Spleen (tissue), 13 donors: ENCODE measurements at places on chromosomes 1 and 21. TPM values are rescaled to one million over a fixed set of nuclear protein-coding genes. Genes with fewer than 3 reads are reported as not detected.

- H3K27ac ChIP-seq: no peak overlapping the region
- H3K4me3 ChIP-seq: no peak overlapping the region
- H3K4me1 ChIP-seq: peaks cover 9% of the 10 kb centered on the region
- DNase-seq: no peak
- H3K27me3 ChIP-seq: no peaks in the 10 kb centered on the region
Observed at GRCh38 chr1:202565890-202566602, 144.2 kb downstream of the SYT2 start.

DNA sequence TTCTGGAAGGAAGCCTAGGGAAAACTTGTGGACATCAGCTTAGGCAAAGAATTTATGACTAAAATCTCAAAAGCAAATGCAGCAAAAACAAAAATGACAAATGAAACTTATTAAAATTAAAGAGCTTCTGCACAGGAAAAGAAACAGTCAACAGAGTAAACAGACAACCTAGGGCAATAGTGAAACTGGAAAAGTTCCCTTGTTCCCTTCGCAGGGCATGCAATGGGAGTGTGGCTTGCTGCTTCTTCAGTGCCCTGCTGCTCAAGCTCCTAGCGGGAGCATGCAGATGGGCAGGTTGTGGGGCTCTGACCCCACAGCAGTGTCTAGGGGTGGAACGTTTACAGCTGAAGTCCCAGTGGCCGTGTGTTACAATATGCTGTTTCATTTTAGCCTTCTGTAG lies 1797.4 kb downstream of the NCAM2 start:
- no peak overlapping the region for H3K4me3 ChIP-seq
- DNase-seq: no peak
- H3K36me3 ChIP-seq: no peaks in the 10 kb centered on the region
- H3K4me1 ChIP-seq: no peaks in the 10 kb centered on the region
- no peaks in the 10 kb centered on the region for H3K27me3 ChIP-seq

GRCh38 chr1:90175490-90176167 lies 180.7 kb downstream of the ZNF326 start:
- no peaks in the 10 kb centered on the region for H3K36me3 ChIP-seq
- H3K27me3 ChIP-seq: no peaks in the 10 kb centered on the region
- no peaks in the 10 kb centered on the region for H3K4me1 ChIP-seq
- no peak overlapping the region for H3K4me3 ChIP-seq
- DNase-seq: no peak

GRCh38 chr1:32094746-32095521 lies 12.9 kb upstream of the KPNA6 start:
- H3K4me1 ChIP-seq: no peaks in the 10 kb centered on the region
- peak; percentile 25 for DNase-seq
- no peak overlapping the region for H3K27ac ChIP-seq
- H3K27me3 ChIP-seq: no peaks in the 10 kb centered on the region

DNA sequence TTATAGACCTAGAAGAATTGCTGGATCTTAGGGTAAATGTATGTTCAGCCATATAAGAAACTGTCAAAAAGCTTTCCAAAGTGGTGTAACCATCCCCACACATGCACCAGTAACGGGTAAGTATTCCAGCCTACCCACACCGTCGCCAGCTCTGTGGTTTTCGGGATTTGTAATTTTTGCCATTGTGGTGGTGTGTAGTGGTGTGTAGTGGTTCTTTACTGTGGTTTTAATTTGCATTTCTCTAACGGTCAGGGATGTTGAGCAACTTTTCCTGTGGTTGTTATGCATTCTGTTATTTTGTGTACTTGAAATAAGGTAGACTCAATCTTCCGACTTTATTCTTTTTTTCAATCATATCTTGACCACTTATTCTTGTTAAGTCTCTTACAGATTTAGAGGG lies 342.4 kb upstream of the AJAP1 start:
- no peak overlapping the region for H3K4me3 ChIP-seq
- H3K36me3 ChIP-seq: no peaks in the 10 kb centered on the region
- no peaks in the 10 kb centered on the region for H3K4me1 ChIP-seq
- H3K27me3 ChIP-seq: no peaks in the 10 kb centered on the region
- no peak overlapping the region for H3K27ac ChIP-seq

DNA sequence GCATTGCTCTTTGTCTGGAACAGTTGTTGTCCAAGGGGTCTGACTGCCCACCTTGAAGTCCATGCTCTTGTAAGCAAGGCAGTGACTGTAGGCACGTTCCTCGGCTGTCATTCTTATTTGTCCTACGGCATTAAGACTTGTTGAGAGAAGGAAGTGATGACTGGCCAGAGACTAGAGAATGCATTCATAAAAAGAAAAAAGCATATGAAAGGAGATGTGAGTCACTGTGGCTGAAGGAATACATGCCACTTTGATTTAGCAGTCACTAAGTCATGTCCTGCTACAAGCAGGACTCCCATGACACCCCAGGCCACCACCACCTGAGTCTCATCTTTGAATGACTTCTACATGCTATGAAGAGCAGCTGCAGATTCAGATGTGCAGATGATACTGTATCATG lies 50.5 kb downstream of the CNN3 start:
- H3K4me1 ChIP-seq: no peaks in the 10 kb centered on the region
- no peak for DNase-seq
- no peak overlapping the region for H3K27ac ChIP-seq
- no peaks in the 10 kb centered on the region for H3K36me3 ChIP-seq
- H3K4me3 ChIP-seq: no peak overlapping the region

FCRL6 gene
- 24.4 TPM for total RNA-seq

NOS1AP gene
- 0.57 TPM for total RNA-seq
